Astrocyte (in vitro differentiated cells and primary cell): ENCODE measurements at places on chromosomes 7 and 10. TPM values are rescaled to one million over a fixed set of nuclear protein-coding genes. Genes with fewer than 3 reads are reported as not detected.
A peak's percentile ranks its signal among the peaks of the same experiment; 100 is the strongest.

- H3K27ac ChIP-seq = no peak overlapping the region
- no peaks in the 10 kb centered on the region for H3K36me3 ChIP-seq
- no peak overlapping the region for H3K4me3 ChIP-seq
- no peaks in the 10 kb centered on the region for H3K27me3 ChIP-seq
- DNase-seq = peak; percentile 61
Observed at GRCh38 chr10:110857265-110858171, 14.2 kb upstream of the PDCD4 start.

DNA sequence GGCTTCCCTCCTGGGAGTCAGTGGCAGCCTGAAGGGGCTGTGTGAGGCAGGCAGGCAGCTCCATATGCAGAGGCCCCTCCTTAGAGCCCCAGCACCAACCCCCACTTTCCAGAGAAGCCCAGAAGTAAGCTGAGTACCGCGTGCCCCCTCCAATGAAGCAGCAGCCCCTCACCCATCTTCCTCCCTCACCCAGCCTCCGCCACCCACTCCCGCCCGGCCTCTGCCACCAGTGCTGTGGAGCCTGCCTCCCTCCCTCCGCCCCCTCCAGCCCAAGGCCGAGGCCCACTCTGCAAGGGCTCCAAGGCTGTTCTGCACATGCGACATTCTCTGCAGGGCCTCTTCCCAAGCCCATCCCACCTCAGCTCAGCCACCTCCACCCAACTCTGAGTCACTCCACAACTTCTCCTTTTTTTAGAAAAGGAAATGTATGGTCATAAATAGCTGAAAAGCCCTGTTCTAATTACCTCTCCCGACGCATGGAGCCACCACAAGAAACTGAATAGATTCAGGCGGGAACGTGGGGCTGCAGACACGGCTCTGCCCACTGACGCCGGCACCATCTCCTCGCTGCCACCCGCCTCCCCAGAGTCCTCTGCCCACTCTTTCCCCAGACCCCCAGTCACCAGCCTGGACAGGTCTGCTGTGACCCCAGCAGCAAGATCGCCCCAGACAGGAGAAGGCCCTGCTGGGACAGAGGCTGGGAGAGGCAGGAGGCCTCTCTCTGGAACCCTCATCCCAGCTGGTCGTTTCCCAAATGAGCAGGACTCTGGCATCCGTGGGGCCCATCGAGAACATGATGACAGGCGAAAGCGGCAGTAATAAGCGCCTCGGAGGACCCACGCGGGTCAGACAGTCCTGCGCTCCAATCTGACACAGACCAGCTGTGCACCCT, 213.9 kb downstream of the MAD1L1 start:
- DNase-seq = peak; percentile 75
- no peaks in the 10 kb centered on the region for H3K27me3 ChIP-seq
- H3K4me3 ChIP-seq = no peak overlapping the region
- H3K36me3 ChIP-seq = no peaks in the 10 kb centered on the region
- H3K27ac ChIP-seq = peak overlapping the region; percentile 94
- peaks cover 24% of the 10 kb centered on the region for H3K4me1 ChIP-seq

TDRD1 gene
- not detected in 2 replicates for total RNA-seq

DNA sequence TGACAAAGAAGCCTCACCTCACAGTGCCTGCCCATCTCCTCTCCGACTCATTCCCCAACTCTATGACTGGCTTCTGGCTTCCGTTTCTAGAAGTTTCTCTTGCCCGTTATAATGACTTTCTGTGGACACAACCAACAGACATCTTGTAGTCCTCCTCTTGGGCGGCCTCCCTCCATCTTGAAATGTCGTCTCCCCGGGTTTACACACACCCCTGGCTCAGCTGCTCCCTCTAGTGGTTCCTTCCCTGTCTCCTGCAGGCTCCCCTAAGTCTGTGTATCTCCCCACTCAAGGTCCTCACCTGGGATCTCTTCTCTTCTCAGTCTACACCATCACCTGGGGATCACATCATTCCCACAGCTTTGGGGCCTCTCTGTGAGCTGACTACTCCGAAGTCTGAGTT, 123.4 kb upstream of the NEBL start:
- H3K4me3 ChIP-seq = no peak overlapping the region
- no peaks in the 10 kb centered on the region for H3K36me3 ChIP-seq
- H3K27me3 ChIP-seq = no peaks in the 10 kb centered on the region
- no peak for DNase-seq
- H3K27ac ChIP-seq = no peak overlapping the region
- no peaks in the 10 kb centered on the region for H3K4me1 ChIP-seq

DNA sequence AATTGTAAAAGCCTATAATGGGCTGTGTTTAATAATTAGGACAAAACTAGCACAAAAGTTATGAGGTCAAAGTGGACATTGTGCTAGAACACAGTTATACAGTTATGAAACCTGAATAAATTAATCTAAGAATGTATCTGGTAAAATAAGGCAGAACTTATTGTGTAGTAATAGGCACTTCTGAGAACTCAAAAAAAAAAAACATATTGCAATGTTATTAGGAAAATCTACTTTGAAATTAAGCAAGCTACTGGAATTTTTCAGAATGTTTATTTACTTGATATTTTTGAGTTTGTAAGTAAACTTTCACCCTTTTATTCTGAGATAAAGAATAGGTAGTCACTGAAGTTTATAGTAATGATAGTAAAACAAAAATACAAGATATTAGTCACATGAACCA, 135.8 kb upstream of the ABCB5 start:
- DNase-seq = no peak
- H3K4me3 ChIP-seq = no peak overlapping the region
- H3K27me3 ChIP-seq = no peaks in the 10 kb centered on the region
- no peak overlapping the region for H3K27ac ChIP-seq
- H3K4me1 ChIP-seq = no peaks in the 10 kb centered on the region

DNA sequence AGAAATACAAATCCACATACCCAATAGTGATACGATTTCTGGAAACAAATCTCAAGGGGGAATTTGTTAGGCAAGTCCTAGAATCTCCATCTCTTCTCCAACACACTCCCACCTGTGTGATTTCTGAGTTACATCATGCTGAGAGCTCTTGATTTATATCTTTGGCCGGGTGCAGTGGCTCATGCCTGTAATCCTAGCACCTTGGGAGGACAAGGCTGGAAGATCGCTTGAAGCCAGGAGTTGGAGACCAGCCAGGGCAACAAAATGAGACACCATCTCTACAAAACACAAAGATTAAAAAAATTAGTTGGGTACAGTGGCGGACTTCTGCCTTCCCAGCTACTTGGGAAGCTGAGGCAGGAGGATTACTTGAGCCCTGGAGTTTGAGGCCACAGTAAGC, 1.5 kb upstream of the MTPN start:
- H3K27ac ChIP-seq = no peak overlapping the region
- no peak overlapping the region for H3K4me3 ChIP-seq
- peaks cover 31% of the 10 kb centered on the region for H3K4me1 ChIP-seq
- DNase-seq = no peak
- H3K36me3 ChIP-seq = no peaks in the 10 kb centered on the region
- no peaks in the 10 kb centered on the region for H3K27me3 ChIP-seq

OR2A12 gene
- not detected in 2 replicates for total RNA-seq
